Activated CD4-positive, CD25-positive, alpha-beta regulatory T cell treated with anti-CD3 and anti-CD28 coated beads, Interleukin-2, amount 50 U/mL, for 24 hours (primary cell): ENCODE measurements at places on chromosomes 7 and 10.

GRCh38 chr10:92438220-92438619 is 135.7 kb downstream of the IDE start:
- ATAC-seq, result no peak

DNA sequence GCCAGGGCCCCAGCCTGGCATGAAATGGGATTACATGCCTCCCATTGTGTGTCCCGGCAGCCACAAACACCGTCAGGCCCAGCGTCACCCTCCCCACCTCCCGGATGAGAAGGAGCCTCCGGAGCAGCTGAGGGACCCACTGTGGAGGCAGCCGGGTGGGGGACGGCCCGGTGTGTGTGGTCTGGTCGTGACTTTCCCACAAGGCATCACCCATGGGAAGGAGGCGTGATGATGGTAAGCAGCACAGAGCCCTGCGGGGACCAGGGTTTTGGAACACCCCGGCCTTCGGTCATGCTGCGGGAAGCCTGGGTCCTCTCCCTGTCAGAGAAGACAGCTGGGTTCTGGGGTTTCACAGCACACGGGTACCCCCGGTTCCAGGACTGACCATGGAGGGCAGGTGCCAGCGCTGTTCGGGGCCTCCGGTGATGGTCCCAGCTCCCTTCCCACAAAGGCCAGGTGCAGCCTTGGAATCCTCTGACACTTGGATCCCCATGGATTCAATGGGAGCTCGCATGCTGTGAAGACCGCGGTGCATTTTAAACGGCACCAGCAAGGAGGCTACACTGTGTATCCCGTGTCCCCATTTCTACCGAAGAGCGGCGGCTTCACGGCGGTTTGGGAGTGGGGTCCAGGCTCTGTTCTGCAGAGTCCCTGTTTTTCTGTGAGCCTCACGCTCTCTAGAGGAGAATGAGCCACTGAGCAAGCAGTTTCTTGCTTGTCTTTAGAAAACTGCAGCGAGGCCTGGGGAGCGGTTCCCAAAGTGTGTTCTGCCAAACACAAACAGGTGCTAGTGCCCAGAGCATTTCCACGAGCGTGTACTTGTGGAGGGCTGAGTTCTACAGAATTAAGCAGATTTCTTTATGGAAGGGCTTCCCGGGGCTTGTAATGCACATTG is 336.0 kb downstream of the ADARB2 start:
- ATAC-seq, result no peak

DNA sequence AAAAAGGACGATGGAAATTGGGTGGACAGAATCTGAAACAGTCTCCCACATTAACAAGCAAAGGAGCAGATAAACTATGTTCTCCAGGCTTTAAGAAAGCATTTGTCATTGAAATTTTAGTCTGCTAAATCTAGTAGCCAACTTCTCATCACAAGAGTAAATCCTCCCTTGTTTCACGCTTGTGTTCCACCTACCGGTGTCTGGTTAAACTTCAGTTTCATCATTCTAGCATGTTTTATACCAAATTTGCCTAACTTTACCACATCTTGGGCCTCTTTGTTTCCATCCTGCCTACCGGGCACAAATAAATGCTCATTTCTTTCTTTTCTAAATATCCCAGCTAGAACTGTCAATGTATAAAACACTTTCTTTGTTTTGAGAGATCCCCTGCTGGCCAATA is 5.8 kb downstream of the LIPA start:
- no peak for ATAC-seq

DNA sequence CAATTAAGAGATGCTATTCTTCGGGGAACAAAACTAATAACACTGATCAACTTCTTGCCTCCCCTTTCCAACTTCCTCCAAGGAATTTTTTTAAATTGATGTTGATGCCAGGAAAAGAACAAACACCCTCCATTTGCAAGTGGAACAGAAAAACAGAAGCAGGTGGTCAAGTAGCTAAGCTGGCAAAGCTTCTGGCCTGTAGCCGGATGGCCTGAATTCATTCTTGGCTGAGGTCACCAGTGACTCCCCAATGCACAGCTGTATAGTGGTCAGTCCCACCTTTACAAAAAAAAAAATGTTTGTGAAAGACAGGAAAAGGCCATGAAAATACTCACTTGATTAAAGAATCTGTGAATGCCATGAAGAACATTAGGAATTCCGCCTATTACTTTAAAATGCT is 39.1 kb downstream of the DOCK4 start:
- ATAC-seq, result no peak

DNA sequence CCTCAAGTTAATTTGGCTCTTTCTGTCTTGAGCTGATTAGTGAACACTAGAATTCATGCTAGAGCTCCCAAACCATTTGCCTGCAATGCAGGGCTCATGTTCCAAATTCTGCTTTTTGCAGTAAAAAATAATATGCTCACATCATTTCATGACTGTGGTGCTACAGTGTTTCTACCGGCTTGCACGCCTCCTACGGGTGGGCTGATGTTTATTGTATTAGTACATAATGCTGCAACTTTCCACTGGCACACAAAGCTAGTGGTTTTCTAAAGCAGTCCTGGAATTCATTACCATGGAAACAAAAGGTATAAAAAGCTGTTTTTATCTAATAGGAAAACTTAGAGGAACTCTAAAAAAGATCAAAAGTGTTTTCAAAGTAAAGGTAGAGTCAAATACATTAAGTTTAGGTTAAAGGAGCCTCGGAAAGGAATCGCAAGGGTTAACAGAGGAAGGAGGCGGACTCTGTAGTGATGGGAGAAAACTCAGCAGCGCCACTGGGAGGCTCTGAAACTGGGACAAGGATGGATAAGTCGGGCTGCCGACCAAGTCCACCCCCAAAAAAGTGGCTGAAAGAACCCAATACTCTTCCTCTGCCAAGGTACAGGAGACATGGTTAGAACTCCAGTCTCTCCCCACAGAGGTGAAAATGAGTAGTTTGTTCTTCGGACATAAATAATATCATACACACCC is 25.9 kb downstream of the GRM8 start:
- ATAC-seq, result no peak

- no peak for ATAC-seq
Measured at GRCh38 chr10:62895063-62895462, 78.9 kb upstream of the EGR2 start.

DNA sequence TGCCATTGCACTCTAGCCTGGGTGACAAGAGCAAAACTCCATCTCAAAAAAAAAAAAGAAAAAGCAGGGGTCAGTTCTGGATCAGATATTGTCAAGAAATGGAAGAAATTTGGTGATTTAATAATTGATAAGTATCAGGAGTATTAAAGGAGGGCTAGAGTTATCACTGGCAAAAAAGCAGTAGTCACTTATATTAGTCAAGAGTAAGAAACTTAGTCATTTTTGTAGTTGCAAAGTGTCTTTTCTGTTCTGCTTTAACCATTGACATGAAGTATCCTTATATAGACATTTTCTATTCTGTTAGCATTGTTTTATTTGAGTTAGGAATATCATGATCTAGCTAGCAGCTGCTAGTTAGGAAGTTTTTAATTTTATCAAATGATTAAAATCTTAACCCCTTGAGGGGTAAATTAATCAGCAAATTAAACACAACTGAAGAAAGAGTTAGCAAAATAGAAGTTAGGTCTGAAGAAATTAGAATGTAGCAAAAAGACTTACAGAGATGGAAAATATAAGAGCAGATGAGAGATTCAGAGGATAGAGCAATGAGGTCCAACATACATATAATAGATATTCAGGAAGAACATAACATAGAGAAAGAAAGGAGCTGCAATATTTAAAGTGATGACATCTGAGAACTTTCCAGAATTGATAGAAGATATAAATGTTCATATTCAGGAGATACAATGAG is 7.3 kb upstream of the CCDC6 start:
- no peak for ATAC-seq

DNA sequence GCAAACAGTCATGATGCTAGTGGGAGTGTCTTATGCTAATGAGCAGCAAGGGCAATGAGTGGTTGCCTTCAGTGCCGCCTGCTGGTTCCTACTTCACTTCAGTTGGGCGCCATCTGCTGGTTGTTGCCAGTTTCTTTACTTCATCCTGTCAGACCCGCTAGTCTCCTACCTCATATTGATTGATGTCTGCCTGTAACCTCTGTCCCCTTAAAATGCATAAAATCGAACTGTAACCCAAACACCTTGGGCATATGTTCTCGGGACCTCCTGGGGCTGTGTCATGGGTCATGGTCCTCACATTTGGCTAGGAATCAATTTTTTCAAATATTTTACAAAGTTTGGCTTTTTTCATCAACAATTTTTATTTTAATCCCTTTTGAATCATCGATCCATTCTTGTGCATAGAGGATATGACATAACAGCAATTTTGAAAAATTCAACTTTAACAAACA is 62.8 kb upstream of the C7orf33 start:
- peak; percentile 98 for ATAC-seq

DNA sequence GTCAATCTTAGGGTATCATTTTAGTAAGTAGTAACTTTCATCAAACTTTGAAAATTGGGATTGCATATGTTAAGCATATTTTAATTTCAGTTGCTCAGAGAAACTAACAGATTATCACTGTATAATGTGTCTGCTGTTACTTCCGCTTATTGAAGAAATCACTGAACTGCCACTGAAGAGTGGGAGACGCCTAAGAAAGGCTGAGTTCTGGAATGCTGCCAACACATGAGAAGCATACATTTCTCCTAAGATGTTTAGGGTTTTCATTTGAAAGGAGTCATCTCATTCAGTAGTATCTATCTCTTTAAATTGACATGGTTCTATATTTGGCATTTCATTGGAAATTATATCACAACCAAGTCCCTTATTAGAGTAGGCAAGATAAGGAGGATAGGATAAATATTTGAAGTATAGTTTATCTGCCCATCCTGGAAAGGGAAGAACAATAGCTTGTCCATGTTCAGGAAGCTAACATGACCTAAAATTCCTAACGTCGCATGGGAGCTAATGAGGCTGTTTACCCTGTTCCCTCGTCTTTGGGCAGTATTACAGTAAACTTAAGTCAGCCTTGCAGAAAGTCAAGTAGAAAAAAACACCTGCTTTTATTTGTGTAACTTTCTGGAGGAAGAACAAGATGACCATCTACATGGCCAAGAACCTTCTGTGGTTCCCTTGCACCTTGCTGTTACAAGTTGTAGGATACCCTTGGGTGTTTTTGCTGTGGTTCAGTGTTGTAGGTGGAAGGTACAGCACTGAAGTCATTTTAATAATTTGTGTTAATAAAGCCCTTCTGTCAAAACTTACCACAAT is 67.3 kb downstream of the NHLRC2 start:
- ATAC-seq, result no peak

GRCh38 chr7:120856621-120857352 is 1.2 kb downstream of the TSPAN12 start:
- peak; percentile 22 for ATAC-seq

- peak; percentile 4 for ATAC-seq
Measured at GRCh38 chr7:87627634-87627994, 584 bp upstream of the RUNDC3B start.

- no peak for ATAC-seq
Measured at GRCh38 chr7:31493714-31494181, 20.1 kb upstream of the ITPRID1 start.

GRCh38 chr10:62511238-62511637 is 137.1 kb downstream of the ZNF365 start:
- no peak for ATAC-seq

GRCh38 chr7:129530795-129531391 is 28.6 kb downstream of the SMKR1 start:
- ATAC-seq, result peak; percentile 99

DNA sequence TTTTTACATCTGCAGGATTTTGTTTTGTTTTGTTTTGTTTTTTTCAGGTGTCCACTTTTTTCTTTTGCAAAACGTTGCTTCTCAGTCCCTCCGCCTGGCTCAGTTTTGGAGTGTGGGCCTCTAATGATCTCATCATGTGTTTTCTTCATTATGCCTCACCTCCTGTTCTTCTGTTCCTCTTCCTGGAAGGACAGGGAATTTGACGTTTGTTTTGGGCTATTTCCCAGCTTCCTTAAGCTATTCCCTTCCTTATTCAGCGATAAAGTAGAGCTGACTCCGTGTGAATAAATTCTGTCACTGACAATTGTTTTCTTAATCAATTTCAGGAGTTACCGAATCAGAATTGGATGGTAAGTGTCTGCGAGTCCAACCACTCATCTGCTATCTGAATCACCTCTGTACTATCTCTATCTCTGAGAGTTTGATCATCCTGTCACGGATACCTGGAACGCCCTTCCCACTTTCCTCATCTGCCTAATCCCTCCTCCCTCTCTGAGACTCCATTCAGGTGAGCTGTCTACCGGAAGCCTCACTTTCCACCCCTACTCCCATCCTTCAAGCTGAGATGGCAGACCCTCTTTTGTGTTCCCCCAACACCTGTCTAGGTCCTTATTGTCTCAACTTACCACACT is 218.4 kb downstream of the GATA3 start:
- no peak for ATAC-seq

- ATAC-seq, result no peak
Measured at GRCh38 chr7:45238806-45239205, 81.2 kb downstream of the RAMP3 start.

DNA sequence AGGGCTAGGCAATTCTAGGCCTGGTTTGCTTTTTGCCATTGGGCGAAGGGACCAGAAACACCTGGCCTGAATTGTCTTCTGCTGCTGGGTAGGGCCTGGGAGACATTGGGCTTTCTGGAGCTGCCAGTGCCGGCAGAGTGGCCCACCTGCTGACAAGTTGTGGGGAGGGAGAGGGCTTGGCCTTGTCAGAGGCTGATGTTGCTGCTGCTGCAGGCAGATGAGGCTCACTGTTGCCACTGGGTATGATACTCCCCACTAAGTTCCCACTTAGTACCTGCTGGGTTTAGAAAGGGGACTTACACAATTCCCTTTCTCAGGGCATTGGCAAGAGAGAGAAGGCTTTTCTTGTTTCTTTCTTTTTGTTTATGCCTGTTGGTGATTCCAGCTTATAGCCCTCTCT is 289.6 kb upstream of the NPVF start:
- ATAC-seq, result no peak

- ATAC-seq, result no peak
Measured at GRCh38 chr10:59006511-59007306, 169.7 kb upstream of the PHYHIPL start.

- no peak for ATAC-seq
Measured at GRCh38 chr7:5343884-5344283, 61.1 kb downstream of the SLC29A4 start.

GRCh38 chr7:10662491-10662890 is 311.2 kb upstream of the PHF14 start:
- no peak for ATAC-seq

GRCh38 chr7:65301007-65301406 is 72.6 kb upstream of the ZNF92 start:
- ATAC-seq, result no peak

GRCh38 chr7:120989257-120990220 is 1.0 kb downstream of the CPED1 start:
- no peak for ATAC-seq

DNA sequence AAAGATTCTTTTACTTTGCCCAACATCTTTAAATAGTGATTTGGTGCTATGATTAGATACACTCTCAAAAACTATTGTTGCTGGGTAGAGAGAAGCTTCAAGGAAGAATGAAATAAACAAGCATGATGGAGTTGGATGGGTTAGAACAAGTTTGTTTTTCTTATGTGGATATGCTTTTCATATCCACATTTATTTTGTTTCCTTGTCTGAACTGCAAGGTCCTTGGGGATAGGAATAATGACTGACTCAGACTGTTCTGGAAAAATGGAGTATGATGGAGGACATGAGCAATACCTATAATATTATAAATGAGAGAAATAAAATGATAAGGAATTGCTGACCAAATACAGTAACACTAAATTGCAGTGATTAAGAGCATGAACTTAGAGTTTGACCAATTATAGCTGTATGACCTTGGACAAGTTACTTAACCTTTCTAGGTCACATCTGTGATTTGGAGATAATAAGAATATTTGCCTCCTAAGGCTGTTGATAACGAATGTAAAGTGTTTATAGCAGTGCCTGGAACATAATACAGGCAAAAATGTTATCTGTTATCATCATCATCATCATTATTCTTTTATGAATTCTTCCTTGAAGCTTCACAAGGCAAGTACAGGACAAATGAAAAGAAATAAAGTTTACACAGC is 847.5 kb downstream of the LRMDA start:
- no peak for ATAC-seq
